Fibroblast of villous mesenchyme (primary cell): ENCODE measurements at places on chromosomes 12 and 14.

GRCh38 chr12:109446-109845, 42.9 kb downstream of the IQSEC3 start:
- no peak for DNase-seq

GRCh38 chr14:68578597-68578996, 214.3 kb downstream of the ZFP36L1 start:
- no peak for DNase-seq

- peak; percentile 33 for DNase-seq
These were observed 6.7 kb downstream of the FNTB start for GRCh38 chr14:64993266-64993930.

DNA sequence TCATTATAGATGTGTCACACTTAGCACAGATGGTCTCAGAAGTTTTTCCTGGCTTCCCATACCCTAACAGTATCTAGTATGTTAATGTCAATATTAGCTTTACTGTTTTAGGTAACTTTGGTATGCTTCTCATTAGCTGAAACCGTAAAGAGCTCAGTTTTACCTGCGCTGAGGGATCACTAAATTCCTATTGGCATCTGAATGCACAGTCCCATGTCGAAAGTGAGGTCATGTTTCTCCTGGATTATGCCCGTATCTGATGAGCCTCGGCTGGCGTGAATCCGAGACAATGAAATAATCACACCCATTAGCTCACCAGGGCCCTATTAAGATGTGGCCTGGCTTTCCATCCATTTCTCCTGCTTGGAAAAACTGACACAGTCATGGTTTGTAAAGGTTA, 418.2 kb downstream of the ZFP36L1 start:
- DNase-seq = no peak

DNA sequence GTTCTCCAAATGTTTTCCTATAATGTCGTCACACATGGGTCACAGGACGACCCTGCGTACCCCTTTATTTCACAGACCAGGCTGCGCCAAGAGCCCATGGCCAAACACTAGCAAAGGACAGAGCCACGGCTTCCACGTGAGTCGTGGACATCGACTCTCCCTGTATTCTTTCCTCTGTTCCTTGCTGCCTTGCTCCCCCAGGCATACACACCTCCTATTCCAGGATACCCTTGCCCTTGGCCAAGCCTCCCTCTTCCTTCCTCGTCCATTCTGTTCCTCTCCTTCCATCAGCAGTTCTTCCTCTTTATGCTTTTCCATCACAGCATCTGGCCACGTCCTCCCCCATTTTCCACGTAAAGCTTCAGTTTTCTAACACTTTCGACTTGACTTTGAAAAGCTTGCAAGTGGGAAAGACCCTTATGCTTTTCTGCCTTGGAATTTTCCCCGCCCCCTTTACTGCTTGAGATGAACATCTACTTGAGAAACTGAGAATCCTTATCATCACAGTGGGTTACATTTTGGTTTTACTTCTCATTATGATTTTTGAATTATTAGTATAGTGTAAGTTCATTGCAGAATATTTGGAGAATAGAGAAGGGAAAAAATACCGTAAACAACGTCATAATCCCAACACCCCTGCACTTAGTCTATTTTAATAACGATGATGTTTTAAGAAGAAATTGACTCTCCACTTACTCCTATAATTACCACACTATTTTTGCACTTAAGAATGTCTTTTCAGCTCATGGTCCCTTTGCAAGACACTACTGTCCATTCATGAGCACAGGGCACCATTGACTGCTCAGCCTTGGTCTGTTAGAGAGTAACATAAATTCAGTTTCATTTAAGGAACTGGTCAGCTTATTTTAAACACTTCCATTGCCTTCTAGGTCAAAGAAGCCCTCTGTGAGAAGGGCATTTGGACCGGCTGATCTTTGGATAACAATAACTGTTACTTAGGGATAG, 15.8 kb upstream of the NINJ2 start:
- DNase-seq = no peak

- DNase-seq = no peak
These were observed 177.7 kb upstream of the RGS6 start for GRCh38 chr14:71754422-71755095.

DNA sequence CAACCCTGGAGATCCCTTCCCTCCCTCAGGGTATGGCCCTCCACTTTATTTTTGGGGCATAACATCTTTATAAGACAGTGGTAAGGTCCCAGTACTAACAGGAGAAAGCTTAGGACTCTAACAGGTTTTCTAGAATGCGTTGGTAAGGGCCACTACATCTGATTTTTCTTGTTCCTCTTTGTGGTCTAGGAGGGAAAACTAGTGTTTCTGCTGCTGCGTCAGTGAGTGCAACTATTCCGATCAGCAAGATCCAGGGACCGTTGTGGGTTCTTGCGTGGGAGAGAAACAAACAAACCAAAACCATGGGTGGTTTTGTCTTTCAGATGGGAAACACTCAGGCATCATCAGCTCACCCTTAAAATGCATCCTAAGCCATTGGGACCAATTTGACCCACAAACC, 123.6 kb upstream of the SLC16A7 start:
- DNase-seq = no peak

- no peak for DNase-seq
These were observed 154.9 kb upstream of the ATP2B1 start for GRCh38 chr12:89863493-89863938.

DNA sequence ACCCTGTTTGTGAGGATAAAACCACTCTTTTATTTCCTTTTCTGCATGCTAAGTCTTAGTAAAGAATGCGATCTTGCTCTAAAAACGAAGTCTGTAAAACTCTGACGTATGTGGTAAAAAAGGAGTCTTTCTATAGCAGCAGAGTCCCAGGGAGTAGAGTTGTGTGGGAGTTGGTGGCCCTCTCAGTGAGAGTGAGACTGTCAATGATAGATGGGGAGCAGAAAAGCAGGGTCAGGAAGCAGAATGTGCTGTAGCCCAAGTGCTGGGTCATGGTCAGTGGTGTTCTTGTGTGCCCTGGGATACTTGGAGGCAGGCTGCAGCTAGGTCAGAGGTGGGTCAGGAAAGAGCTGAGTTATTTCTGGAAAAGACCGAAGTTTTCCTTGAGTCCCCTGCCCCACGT, 20.3 kb upstream of the GPR33 start:
- DNase-seq = no peak

DNA sequence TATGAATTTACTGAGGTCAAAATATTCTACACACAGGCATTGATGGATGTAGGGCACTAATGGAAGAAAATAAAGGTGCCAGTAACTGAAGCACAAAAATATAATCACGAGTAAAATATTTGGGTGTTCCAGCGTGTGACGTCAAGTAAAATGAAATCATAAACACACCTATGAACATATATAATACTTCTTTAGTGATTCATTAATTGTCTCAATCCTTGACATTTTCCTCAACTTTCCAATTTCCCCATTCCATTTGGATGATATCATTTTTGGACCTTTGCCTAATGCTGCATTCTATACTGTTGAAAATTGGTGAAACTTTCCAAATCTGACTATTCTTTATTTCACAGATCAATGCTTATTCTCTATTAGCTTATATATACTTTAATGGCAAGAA, 649.3 kb downstream of the GALC start:
- DNase-seq = no peak

DNA sequence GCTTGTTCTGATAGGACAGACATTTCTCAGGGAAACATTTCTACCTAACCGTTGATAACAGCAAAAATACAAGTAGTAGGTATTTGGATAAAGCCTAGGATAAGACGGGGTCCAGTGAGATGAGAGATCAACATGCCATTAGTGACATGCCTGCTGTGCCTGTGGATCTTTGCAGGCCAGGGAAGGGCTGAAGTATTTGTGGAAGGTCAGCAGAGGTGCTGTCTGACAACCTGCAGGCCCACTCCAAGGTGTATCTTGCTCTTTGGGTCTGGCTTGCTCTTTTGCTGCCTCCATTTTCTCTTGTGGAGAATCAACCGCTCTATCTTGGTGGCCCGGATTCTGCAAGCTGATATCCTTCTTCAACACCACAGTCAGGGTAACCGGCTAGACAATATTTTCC, 46.7 kb downstream of the MSRB3 start:
- DNase-seq = no peak

DNA sequence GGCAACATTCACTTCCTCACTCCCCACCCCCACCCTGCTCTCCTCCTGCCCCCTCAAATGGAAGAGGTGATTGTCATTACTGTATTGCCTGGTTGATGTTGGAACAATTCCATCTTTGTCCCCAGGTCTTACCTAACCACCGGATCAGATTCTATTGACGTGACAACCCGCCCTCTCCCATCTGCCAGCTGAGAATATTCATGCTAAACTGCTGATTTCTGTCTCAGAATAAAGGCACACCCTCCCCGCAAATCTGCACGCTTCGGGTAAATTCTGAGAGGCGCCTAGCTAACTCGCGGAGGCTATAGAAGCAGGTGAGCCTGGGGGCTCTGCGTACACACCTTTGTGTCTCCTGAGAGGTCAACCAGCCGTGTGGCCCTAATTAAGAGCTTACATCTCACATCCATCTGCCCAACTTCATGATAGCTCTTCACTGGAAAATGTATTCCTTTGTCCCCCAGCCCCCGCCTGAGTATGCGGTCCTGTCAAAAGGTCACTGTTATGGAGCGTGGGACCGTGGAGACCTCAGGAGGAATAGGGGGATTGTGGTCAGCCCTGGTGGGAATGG, 1054.3 kb downstream of the VRK1 start:
- DNase-seq = no peak

DNA sequence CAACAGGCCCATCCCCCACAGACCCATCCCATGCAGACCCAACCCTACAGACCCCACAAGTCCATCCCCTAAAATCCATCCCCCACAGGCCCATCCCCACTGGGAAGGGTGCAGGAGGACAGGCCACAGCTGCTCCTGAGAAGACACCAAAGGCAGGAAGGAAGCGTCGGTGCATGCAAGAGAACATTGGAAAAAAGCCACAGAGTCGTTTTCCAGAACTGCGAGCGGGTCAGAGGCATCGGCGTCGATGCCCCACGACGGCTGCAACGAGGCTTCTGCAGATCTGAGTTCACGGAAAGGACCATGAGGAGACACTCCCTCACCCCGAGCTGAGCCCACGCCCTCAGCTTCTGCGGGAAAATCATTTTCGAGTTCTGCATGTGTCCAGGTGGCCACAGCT, 59.6 kb upstream of the GALNT9 start:
- no peak for DNase-seq

- no peak for DNase-seq
These were observed 9.2 kb downstream of the PLBD1 start for GRCh38 chr12:14558473-14558959.

GRCh38 chr14:91985521-91986255, 38.2 kb upstream of the FBLN5 start:
- DNase-seq = peak; percentile 47

GRCh38 chr14:103923863-103924262, 4.4 kb upstream of the TDRD9 start:
- DNase-seq = no peak

- DNase-seq = peak; percentile 60
These were observed 896 bp upstream of the CDKN1B start for GRCh38 chr12:12716151-12716792.

GRCh38 chr12:94704452-94705306, 54.3 kb upstream of the TMCC3 start:
- peak; percentile 93 for DNase-seq

GRCh38 chr14:83071888-83072501, 1538.3 kb upstream of the SEL1L start:
- peak; percentile 3 for DNase-seq

DNA sequence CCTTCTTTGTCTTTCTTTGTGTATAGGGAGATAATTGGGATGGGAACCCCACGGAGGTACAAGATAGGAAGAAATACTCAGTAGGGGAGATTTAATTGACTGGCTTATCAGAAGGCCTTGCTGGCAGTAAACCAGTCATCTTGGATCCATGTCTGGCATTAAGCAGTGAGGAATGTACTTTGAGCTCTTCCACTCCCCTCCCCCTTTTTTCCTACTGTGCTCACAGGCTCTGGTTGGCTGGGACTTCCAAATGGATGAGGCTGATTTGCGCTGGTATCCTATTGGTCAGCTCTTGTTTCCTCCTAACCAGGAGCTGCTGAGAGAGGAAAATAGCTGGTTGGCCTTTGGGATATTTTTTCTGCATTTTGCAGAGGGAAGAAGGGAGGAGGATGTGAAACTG, 24.7 kb downstream of the NGDN start:
- DNase-seq = peak; percentile 20

GRCh38 chr12:179131-179884, 34.6 kb downstream of the SLC6A12 start:
- DNase-seq = no peak

GRCh38 chr14:42563313-42563712, 956.6 kb downstream of the LRFN5 start:
- no peak for DNase-seq

DNA sequence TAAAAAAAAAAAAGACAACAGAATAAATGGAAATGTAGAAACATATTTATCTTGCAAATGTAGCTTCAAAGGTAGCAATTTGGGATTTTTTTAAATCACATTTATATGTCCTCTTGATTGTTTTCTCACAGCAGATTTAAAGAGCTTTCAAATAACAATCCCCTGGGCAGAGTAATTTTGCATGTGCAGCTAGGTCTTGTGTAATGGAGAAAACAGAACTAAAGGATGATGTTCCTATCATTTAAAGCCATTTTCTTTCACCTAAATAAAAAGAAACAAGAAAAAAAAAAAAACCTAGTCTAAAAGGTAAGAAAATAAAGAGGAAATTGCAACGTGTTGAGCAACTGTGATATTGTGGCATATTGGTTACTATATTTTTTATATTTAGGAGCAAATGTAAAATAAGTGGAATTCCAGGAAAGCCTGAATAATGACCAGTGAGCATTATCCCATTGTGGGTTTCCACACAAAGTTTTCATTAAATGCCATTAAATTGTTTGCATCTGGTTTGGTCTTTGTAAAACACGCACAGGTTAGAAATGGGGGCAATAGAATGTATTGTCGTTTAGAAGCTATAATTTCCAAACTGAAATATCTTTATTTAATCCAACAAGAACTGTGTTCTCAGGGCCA, 215.6 kb downstream of the SLC6A15 start:
- DNase-seq = no peak

- DNase-seq = no peak
These were observed 2.7 kb upstream of the KLHL33 start for GRCh38 chr14:20438664-20439063.

DNA sequence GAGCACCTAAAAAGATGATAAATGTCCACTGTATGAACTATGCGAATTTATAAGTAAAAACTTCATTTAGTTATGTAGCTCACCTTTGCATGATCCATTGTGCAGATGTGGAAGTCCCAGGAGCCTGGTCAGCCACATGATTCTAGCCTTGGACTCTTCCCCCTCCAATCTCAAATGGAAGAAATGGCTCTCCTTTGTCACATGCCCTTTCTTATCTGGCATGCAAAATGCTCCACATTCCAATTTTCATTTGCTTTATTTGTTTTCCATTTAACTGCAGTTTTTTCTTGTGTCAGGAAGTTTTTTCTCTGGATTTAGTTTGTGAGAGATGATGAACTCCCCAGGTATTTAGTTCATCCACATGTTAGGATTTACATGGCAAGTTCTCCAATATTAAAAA, 73.8 kb downstream of the DYRK2 start:
- DNase-seq = no peak

- DNase-seq = no peak
These were observed 19.3 kb downstream of the SLC25A3 start for GRCh38 chr12:98612696-98613334.

- no peak for DNase-seq
These were observed 246.6 kb downstream of the BTG1 start for GRCh38 chr12:91899056-91899455.
